ENCODE measurements at places on chromosomes 7 and 10.

DNA sequence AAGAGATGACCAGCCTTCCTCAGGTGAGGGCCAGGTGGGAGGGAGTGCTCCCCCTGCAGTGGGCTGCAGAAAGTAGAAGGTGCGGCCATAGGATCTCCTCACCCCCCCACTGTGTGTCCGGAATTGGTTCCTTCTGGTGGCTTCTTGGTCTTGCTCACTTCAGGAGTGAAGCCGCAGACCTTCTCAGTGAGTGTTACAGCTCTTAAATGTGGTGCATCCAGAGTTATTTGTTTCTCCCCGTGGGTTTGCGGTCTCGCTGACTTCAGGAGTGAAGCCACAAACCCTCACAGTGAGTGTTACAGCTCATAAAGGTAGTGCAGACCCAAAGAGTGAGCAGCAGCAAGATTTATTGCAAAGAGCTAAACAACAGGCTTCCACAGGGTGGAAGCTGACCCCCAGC, 90.3 kb upstream of the NPS start:
- no peak for DNase-seq

DNA sequence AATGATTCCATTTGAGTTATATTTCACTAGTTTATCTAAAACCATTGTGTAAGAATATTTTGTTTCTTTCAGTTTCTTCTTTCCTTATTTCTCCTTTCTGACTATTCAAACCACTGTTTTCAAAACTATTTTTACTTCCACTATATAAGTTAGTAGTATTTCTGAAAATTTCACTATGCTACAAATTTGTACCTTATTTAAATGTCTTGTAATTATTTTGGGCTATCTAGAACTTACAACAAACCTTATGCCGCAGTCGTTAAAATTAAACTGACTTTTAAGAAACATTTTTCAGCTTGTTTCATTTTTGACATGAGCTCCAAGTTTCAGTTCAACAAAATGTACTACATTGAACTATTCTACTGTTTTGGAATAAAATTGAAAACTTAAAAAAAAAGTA, 1.8 kb downstream of the TFEC start:
- no peak for DNase-seq

DNA sequence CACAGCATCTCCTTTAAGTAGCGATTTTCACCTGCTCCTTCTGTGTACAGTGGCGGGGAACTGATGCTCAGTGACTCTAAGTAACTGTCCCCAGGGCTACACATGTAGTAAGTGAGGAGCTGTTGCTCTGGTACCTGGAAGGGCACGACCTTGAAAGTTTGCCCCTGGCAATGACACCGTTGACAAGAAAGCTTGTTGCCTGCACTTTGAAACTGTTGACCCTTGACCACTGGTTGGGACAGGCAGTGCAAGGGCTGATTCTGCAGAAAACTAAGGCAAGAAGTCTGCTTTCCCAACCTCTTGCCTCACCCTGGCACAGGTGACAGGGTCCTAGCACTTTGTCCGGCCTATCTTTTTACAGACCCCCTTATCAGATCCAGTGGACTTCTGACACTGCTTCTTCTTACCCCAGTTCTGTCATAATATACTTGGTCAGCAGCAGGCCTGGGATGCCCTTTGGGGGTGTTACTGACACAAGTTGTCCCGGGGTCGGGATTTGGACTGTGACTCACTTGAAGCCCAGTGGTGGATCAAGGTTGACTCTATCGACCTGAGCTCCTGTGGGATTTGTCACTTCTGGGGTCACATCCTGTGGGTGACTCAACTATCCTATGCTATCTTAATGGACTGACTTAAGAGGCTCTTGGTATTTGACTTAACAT, 5.8 kb downstream of the ACSL5 start:
- DNase-seq = peak; percentile 92

DNA sequence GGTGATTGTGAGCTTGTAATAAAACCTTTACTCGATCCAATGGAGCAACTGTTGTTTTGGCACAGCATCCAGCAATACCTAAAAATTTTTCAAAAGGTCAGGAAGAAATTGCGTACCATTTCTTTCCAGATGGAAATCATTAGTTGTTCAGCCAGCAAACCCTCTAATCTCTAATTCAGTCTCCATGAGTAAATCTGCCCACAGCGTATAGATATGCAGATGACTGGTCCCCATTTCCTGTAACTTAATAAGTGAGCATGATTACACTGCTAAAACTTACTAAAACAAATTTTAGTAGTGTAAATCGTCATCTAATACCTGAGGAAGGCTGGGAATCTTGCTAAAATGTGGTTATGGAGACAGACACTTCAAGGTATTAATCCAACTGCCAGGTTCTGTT, 10.6 kb downstream of the SLC25A16 start:
- no peak for DNase-seq

DNA sequence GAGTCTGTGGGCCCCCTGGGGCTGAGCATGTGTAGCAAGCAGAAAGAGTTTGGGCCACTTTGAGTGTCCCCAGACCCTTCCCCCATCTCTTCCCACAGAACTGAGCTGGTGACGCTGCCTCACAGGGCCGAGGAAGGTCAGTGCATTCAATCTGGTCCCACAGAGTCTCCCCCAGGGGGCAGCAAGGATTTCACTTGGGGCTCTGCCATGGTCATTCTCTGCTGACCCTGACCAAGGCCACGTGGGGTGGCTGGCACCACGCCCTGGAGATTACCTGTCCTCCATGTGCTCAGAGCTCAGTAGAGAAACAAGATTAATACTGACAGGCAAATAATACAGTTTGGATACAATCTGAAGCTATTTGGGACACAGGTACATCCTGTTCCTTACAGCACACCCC, 30.2 kb downstream of the ADRA2A start:
- no peak for DNase-seq

DNA sequence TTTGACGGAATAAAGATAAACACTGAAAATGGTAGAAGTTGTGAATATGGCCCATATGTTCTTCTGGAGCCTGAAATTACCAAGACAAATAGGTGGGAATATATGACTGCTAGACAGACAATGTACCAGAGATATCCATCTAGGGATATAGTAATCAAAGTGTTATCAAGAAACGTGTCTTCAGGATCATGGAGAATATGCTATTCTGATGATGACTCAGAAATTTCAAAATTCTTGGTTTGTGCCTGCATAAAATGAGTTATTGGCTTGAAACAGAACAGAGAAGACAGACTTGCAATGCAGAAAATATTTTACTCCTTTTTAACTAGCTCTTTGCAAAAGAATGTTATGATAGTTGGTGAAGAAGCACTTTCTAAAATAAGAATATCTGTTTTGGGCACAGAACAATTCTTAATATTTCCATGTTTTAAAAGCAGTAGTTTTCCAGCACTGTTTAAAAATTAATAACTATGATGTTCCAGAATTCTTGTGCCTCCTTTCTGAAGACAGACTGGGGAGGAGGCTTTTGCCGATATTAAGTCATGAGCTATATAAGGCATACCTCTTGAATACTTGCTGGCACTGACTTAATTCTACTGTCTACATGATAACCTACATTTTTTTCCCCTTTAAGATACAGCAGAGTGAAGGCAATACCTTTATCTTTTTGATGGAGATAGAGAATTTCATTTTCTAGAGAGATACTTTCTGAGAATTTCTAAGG, 34.4 kb upstream of the CABCOCO1 start:
- no peak for DNase-seq

Data from kidney capillary endothelial cell (primary cell).